ENCODE measurements at places on chromosomes 7 and 10.

GRCh38 chr10:61016630-61017029 is 72.6 kb upstream of the RHOBTB1 start:
- DNase-seq = no peak

GRCh38 chr10:118771976-118772375 is 17.2 kb upstream of the CACUL1 start:
- DNase-seq = no peak

- no peak for DNase-seq
Observed at GRCh38 chr10:112855134-112855533, 94.9 kb upstream of the TCF7L2 start.

DNA sequence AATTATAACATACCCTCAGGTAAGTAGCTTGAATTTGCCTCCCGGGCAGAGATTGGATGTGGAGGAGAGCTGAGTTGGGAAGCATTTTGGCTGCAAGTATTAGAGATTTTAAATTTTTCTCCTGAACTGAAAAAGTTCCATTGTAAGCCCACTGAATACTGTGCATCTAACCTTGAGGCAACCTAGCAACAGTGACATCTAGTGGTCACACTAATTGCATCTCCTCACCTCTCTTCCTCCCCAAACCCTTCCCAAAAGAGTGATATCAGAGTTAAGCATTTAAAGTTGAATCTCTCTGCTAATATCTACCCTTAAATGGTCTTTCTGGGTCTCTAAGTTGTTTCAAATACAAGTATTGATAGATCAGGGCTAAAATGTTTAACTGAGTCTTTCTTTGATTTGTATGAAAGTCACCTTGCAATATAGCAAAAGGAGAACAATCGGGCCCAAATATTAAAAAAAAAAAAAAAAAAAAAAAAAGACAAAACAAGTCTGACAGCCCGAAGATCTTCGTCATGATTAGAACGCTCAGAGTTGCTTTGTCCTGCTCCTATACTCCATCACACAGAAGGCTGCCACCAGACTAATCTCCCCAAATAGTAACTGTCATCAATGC is 40.4 kb upstream of the DLX5 start:
- peak; percentile 5 for DNase-seq

DNA sequence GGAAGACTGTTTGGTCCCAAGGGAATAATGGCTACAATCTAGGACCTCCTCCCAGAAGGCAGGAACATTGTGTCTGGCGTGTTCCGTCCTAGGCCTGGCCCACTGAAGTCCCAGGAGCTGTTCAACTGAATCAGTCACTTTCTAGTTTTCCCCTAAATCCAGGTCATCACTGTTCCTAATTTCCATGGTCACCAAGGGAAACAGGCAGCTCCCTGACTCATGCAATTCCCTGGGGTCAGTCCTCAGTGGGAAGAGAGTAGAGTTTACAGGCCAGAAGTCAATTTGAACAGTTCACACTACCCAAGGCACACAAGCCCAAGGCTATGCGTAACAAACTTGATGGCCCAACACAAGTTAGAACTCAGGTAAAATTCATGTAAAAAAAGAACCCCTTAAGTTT is 44.0 kb downstream of the CREB3L2 start:
- DNase-seq = no peak

GRCh38 chr10:71134732-71135211 is 77.6 kb upstream of the UNC5B start:
- no peak for DNase-seq

DNA sequence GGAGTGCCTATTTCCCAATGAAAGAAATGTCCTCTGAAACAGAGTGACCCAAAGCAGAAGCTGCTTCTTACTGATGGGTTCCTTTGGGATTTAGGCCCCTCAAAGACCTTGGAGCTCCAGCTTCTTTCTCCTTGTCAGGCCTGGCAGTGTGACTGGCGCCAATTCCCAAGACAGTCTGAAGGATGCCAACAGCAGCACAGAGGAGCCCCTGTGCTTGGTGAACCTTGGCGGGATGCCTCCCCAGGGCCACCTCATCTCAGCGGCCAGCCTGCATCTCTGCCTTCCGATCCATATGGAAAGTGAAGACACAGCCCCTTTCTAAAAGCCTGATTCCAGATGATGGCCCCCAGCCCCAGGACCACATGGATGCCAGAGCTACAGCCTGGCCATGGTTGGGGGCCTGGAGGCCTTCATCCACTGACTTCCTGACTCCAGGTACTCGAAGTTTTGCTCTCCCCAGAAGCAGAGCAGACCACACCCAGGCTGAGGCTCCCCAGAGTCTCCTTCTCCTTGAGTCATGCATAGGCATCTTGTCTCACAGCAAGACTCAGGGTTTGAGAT is 45.4 kb downstream of the FBXW4 start:
- no peak for DNase-seq

GRCh38 chr7:30285067-30285535 is 704 bp downstream of the ZNRF2 start:
- peak; percentile 35 for DNase-seq

- DNase-seq = no peak
Observed at GRCh38 chr7:51501620-51502019, 185.0 kb upstream of the COBL start.

DNA sequence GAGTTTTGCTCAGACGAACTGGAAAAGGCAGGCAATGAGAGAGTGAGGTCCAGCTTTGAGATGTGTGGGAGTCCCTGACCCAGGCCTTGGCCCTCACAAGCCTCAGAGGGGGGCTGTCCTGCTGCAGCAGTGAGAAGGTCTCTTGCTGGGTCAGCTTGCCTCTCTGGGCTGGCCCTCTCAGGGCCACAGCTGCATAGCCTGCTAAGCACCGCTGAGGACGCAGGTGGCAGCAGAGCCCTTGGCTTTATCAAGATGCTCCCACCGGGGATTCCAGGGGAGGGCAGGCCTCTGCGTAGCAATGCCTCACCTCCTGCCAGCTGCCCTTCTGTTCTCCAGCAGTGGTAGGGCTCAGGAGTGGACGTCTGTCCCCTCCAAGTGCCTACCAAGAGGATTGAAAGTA is 128.7 kb downstream of the COBL start:
- DNase-seq = no peak

DNA sequence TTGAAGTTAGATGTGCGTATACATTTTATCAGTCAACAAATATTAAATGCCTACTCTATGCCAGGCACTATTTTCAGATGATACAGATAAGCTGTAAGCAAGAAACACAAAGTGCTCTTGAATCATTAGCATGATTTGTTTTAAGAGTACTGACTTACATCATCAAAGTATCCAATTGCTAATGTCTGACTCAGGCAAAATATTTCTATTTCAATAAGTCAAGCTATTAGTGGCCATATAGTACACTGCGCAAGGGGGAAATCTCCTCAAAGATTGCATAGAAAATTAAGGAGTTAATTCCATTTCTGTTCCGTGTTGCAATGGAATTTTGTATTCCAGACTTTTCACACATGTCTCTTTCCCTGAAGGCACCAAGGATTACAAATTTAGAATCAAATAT is 46.1 kb upstream of the DNAJC1 start:
- no peak for DNase-seq

- DNase-seq = no peak
Observed at GRCh38 chr10:95474228-95475002, 86.8 kb downstream of the SORBS1 start.

DNA sequence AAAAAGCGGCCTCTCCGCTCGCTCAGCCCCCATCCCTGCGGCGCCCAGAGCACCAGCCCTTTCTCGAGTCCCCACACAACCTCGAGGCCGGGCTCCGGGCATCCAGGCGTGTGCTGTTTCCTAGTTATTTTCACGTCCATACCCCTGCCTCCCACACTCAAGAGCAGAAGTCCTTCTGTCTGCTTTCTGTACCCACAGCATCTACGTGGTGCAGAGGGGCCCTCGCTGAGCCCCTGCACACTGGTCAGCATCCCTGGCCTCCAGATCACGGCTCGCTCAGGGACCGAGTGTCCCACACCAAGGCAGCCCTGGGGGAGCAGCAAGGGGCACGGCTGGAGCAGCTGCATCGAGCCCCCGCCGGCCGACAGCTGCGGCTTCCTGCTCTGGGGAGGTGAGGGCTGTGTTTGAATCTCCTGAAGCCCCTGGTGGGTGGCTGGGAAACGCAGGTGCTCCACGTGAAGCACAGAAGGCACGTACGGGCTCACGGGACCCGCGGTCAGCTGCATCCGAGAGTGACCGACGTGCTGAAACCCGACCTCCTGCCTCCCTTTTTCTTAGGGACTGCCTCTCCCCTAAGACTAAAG is 333.1 kb downstream of the DNAJB6 start:
- DNase-seq = no peak

- no peak for DNase-seq
Observed at GRCh38 chr10:80158598-80159127, 26.1 kb downstream of the PLAC9 start.

GRCh38 chr10:19683960-19684359 is 132.3 kb upstream of the PLXDC2 start:
- DNase-seq = no peak

DNA sequence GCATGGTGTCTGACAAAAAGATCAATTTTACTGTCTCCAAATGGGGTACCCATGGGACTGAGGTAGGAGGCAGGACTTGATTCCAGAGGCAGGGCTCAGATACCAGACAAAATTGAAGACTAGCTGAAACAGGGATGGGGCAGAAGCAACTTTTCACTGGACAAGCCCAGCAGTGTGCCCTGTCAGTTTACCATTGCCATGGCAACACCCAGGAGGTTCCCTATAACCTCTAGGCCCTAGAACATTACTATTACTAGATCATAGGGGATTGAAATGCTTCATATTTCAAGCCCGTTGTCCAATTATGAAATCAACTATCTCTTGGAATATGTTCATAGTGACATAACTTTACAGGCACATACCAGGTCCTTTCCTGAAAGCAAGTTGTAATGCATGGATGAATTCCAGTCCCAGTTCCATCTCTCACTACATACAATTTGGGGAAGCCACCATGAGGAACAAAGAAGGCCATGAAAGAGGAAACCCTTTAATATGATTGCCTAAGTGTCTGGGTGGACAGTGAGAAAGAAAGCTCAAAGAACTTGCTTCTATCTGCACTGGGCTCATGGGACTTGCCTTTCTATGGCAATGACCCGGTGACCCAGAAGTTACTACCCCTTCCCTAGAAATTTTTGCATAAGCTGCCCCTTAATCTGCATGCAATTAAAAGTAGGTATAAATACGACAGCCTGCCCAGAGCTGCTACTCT is 557.9 kb downstream of the KCNMA1 start:
- no peak for DNase-seq

DNA sequence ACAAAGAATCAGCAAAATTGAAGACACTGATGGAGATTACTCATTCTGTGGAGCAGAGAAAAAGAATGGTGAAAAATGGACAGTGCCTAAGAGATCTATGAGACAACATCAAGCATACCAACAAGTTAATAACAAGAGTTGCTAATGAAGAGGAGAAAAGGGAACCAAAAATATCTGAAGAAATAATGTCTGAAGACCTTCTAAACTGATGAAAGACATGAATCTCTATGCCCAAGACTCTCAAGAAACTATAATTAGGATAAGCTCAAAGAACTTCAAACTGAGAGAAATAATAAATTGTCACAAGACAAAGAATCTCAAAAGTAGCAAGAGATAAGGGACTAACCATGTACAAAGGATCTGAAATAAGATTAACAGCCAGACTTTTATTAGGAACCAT is 93.4 kb downstream of the ZNF33B start:
- no peak for DNase-seq

DNA sequence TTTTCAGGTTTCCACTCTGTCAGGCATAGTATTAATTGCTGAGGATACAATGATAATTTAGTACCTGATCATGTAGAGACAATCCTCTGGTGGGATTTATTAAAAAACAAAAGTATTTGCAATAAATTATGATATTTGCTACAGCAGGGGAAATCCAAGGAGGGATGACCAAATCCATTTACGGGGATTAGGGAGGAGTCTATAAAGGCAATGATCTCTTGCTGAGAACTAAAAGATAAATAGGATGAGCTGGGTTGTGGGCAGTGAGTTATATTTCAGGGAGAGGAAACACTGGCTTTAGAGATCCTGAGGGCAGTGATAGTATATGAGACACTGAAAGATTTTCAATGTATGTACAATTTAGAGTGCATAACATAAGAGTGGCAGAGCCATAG is 305.5 kb downstream of the GPR37 start:
- DNase-seq = no peak

- DNase-seq = no peak
Observed at GRCh38 chr10:116287906-116288501, 15.0 kb upstream of the GFRA1 start.

GRCh38 chr10:22427890-22428571 is 82.7 kb downstream of the SPAG6 start:
- no peak for DNase-seq

DNA sequence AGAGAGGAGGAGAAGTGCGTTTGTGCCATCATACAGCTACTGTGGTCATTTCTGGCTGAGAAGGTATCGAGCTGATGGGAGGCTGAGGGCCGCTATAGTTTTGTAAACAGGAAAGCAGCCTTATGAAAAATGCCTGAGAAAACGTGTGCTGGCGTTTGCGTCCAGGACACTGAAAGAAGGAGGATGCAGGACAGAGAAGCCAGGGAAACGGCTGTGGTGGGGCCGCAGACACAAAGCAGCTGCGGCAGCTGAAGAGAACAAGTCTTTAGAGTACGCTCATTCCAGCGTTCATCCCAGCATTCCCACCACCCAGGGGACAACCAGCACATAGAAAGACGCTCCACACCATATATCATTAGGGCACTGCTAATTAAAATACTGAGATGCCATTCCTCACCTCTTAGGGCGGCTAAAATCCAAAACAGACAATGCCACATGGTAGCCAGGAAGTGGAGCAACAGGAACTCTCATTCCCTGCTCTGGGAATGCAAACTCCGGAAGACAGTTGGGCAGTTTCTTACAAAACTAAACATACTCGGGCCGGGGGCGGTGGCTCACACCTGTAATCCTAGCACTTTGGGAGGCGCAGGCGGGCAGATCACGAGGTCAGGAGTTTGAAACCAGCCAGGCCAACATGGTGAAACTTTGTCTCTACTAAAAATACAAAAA is 18.4 kb downstream of the GNA12 start:
- DNase-seq = no peak

DNA sequence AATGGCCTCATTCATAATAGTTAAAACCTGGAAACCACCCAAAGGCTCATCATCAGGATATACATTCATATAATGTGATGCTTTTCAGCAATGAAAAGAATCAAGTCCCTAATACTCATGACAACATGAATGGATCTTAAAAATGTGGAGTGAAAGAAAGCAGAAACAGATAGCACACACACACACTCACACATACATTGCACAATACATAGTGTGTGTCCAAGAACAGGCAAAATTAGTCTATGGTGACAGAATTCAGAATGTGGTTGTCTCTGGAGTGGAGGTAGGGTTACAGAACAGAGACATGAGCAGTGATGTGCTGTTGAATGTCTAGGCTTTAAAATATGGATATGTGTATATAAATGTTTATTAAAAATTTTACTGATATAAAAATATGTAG is 419.9 kb upstream of the PCDH15 start:
- DNase-seq = no peak

GRCh38 chr10:97711640-97712572 is 1.6 kb upstream of the MARVELD1 start:
- DNase-seq = no peak

DNA sequence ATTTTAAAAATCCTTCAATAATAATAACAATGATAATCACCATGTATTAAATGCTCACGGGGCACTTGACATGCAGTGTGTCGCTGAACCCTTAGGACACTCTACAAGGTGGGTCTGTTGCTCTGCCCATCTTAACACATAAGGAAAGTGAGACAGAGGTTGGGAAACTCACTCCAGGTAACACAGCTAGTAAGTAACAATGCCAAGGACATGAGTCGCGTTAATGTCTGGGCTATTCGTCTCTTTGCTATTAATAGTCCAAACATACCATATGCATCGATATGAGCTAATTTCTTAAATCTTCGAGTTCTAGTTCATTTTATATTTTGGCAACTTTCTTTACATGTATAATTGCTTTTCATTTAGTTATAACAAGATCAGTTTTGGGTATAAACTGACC is 79.5 kb downstream of the BEND7 start:
- no peak for DNase-seq

GRCh38 chr7:2651336-2651735 is 19.6 kb downstream of the TTYH3 start:
- DNase-seq = no peak

Measured in stimulated activated CD4-positive, alpha-beta T cell treated with anti-CD3 and anti-CD28 coated beads, TNF-alpha, amount 100 ng/mL, for 24 hours (primary cell).